Daoy (cell line): ENCODE measurements at places on chromosomes 6 and 20. TPM values are rescaled to one million over a fixed set of nuclear protein-coding genes. Genes with fewer than 3 reads are reported as not detected.

FGD2 gene
- total RNA-seq: not detected in 2 replicates

HSPA12B gene
- 0.17 TPM in 1 of 2 replicates, not detected in the other for total RNA-seq

GABRR1 gene
- not detected in 2 replicates for total RNA-seq

SLC13A3 gene
- total RNA-seq: 0.11 TPM in 1 of 2 replicates, not detected in the other

HRH3 gene
- not detected in 2 replicates for total RNA-seq

BLOC1S5 gene
- 14.3 and 17.2 TPM in 2 replicates for total RNA-seq

NEDD9 gene
- total RNA-seq: 20.5 and 21.8 TPM in 2 replicates

VSX1 gene
- not detected in 2 replicates for total RNA-seq

PLN gene
- total RNA-seq: not detected in 2 replicates

RIMS4 gene
- 2.0 and 2.1 TPM in 2 replicates for total RNA-seq

EPM2A gene
- total RNA-seq: 10.7 and 16.8 TPM in 2 replicates

NDRG3 gene
- total RNA-seq: 6.0 and 9.9 TPM in 2 replicates

MYO6 gene
- 4.6 and 7.0 TPM in 2 replicates for total RNA-seq

FAM184A gene
- total RNA-seq: 3.8 and 4.8 TPM in 2 replicates

TRIM10 gene
- not detected in 2 replicates for total RNA-seq

PKIB gene
- total RNA-seq: 23.7 and 29.1 TPM in 2 replicates

RHAG gene
- not detected in 2 replicates for total RNA-seq

PGM3 gene
- 59.8 and 77.3 TPM in 2 replicates for total RNA-seq

MCM3 gene
- total RNA-seq: 217 and 313 TPM in 2 replicates

TAAR1 gene
- total RNA-seq: not detected in 2 replicates

FAM217A gene
- not detected in 2 replicates for total RNA-seq

SERPINB6 gene
- total RNA-seq: 38.7 and 46.4 TPM in 2 replicates

ZC2HC1B gene
- not detected in 2 replicates for total RNA-seq

COL9A3 gene
- 0.97 and 6.1 TPM in 2 replicates for total RNA-seq

SCGN gene
- total RNA-seq: not detected in 2 replicates

FNDC11 gene
- total RNA-seq: not detected in 2 replicates

FAM135A gene
- 11.9 and 14.0 TPM in 2 replicates for total RNA-seq

AMD1 gene
- 110 and 133 TPM in 2 replicates for total RNA-seq
